ENCODE measurements at places on chromosomes 13 and 19. TPM values are rescaled to one million over a fixed set of nuclear protein-coding genes. Genes with fewer than 3 reads are reported as not detected.

Gene EBI3
- 18.0 TPM for total RNA-seq

DNA sequence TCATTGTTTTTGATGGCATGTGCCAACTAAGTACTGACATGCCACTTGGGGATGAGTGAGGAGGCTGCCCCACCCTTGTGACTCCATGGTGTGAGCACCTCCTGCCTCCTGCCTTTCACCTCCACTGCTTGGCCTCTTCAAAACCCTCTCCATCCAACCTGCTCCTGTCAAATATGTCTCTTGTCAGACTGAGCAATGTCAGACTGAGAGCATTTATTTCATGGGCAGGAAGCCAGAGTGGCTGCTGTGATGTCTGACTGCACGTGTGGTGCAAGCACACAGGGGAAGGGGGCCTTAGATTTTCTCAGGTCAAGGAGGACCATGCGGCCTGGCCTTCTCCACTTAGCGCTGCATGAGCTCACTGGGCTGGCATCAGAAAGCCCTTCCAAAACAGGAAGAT, 68.3 kb downstream of the STARD13 start:
- no peak for DNase-seq

DNA sequence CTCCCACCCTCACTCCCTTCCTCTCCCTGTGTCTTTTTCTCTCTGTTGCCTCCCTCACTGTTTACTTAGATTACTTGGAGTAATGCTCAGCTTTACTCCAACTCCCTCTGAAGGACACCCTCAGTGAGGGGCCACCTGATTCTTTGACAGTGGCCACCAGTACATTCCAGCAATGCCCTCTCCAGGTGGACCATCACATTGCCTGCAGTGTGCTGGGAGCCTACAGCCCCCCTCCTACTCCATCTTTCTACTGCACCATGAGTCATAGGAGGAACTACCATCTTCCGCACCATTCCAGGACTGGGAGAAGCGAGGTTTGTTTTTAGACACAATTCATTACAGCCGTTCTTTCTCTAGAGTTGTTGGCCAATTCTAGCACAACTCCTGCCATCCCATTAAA, 96.6 kb upstream of the POSTN start:
- DNase-seq = no peak

- no peak for DNase-seq
Measured at GRCh38 chr19:27975419-27976005, 1237.4 kb downstream of the UQCRFS1 start.

DNA sequence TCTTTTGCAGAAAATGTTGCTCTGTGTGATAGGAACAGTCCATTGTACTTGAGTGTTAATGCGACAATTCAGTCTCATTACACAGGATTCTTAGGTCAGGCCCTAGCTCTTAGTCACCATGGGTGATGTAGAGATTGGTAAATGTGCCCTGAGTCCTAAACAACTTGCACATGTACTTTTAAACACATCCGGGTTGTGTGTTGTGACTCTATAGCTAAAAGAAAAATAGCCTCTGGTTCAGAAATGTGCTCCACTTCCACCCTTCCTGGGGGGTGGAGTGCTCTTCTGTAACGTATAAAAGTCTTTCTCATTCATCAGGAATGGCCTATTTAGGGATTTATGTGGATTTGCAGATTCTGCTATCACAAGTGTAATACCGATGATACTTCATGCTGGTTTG, 5.2 kb downstream of the SPATA13 start:
- no peak for DNase-seq

DNA sequence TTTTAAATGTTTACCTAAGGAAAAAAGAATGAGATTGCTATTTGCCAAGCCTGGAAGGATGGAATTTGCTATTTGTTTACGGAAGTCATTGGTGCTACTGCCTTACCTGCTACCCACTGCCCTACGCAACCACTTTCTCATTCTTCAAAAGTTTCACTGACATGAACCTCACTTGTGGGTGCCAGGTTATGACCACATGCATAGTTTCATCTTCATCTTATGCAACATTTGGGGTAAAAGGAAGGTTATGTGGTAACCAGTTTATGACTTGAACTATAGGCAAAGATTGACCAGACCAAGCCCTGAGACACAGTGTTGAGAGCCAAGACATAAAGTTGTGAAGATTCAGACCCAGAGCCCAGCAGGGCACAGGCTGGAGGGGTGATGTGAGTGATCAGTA, 142.5 kb downstream of the LACC1 start:
- DNase-seq = no peak

DNA sequence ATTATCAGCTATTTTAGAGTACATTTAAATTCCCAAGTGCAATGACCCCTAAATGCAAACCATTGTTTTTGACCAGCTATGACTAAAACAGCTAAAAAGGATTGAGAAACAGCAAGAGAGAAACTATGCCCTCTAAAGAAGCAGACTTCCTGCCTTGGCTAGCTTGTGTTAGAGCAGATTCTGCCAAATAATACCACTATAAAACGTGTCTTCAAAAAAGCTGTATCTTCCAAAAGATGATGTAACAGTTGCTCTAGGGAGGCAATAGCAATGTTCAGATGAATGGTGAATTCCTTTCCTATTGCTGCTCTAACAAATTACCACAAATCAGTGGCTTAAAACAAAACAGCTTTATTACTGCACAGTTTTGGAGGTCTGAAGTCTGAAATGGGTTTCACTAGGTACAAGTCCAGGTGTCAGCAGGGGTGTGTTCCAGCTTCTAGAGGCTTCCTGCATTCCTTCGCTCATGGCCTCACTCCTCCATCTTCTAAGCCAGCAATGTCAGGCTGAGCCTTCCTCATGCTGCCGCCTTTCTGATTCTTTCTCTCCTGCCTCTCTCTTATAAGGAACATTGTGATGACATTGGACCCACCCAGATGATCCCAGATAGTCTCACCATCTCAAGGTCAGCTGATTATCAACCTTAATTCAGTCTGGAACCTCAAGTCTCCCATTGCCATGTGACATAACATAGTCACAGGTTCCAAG, 84.5 kb downstream of the LRRC63 start:
- no peak for DNase-seq

GRCh38 chr13:98018293-98018692, 64.8 kb downstream of the IPO5 start:
- DNase-seq = no peak

DNA sequence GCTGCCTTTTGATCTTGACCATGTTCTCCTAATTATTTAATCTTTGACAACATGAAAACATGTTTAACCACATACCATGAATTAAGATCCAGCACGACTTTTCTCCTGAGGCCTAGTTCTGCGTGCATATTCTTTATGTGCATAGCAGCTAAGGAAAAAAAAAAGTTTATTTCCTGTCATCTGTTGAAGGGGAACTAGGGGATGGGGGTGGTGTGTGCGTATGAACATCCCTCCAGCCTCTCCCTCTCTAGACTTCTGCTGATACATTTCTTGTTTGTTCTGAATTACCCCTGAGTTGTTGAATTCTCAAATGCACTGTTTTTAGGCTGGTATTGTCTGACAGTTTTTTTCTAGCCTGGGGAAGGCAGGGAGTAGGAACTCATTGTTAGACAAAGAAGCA, 543.3 kb downstream of the FGF9 start:
- no peak for DNase-seq

DNA sequence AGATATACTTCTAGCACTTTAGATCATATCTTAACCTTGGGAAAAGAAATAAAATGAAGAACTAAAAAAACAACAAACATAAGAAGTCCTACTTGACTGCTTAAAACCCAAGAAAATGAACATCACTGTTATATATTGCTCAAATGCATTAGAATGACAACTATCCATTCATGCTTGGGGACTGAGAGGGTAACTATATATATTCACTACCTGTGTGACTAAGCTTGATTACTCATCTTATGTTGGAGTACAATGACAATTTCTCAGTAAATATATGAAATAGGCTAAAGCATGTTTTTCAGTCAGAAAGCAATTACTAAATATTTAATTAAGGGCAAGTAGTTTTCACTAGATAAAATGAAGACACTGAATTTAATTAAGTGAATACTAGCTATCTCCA, 40.1 kb downstream of the ZC3H13 start:
- no peak for DNase-seq

All from tibial nerve (tissue), 4 donors.